ENCODE measurements at places on chromosomes 7 and 10.
A peak's percentile ranks its signal among the peaks of the same experiment; 100 is the strongest.

- no peak for DNase-seq
Observed at GRCh38 chr10:113493195-113493594, 59.7 kb upstream of the HABP2 start.

- no peak for DNase-seq
Observed at GRCh38 chr10:1374511-1375345, 318.5 kb downstream of the WDR37 start.

- no peak for DNase-seq
Observed at GRCh38 chr10:35459449-35459847, 123.1 kb downstream of the CCNY start.

DNA sequence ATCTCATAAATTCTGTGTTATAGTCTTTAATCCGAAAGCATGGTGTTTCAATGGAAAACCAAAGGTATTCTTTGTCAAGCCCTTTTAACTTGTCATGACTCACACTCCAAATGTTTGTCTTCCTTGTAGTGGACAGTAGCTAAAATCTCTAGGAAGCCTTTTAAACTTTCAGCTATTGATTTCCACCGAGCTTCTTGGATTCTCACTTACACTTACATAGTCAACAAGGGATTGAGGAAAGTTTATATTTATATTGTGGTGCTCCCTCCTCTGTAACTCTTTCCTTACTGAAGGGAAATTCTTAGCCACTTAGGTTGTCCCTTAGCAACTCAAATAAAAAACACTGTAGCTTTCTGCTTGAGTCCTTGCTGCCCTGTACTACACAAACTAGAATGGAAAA is 31.2 kb upstream of the GPR37 start:
- no peak for DNase-seq

- no peak for DNase-seq
Observed at GRCh38 chr7:115132096-115132495, 210.2 kb downstream of the MDFIC start.

- DNase-seq, result peak; percentile 54
Observed at GRCh38 chr10:22022257-22023032, 18.9 kb upstream of the DNAJC1 start.

DNA sequence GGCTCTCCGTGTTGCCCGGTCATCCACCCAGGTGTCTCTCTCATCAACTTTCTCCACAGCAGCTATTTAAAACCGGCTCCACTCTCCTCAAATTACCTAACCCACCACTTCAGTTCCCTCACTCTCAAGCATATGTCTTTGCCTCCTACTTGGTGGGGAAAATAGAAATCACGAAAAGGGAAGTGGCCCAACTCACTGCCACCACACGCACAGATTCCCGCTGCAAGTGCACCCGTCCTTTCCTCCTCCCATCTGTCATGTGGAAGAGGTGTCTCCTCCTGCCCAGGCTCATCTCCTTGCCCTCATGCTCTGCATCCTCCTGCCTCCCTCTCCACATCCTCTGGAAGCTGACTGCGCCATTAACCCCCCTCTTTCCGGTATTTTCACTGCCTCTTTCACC is 80.8 kb upstream of the MKX start:
- DNase-seq, result no peak

GRCh38 chr10:63767138-63767801 is 246.1 kb downstream of the REEP3 start:
- DNase-seq, result no peak

- DNase-seq, result no peak
Observed at GRCh38 chr7:73963252-73963822, 64.6 kb upstream of the ELN start.

DNA sequence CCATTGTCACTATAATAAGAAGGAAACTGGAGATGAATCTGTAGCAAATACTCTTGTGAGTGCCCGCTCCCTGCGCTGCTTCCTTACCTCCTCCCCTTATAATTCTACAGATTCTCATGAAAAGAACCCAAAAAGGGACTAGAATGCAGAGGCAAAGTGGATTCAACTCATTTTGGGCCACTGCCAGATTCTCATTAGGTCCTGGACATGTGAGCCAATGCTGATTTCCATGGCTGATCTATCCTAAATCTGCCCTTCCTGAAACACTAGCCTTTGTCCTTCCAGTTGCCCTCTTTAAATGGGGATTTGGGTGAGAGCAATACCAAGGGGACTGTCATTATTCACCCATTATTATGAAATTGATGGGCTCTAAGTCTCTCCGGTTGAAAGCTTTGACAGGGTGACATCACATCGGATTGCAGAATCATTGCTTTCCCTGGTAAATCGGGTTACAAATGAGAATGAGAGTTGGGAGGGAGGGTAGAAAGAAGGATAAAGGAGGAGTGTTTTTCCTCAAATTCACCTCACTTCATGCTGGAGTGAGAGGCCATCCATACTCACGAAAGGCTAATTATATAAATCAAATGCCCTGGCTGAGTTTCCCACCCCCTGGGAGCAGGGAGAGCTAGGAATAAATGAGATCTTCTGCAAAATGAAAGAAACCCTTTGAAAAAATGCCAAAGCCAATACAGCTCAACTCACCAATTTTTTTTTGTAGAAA is 37.5 kb downstream of the PTN start:
- DNase-seq, result no peak

GRCh38 chr7:69434398-69434815 is 163.9 kb upstream of the AUTS2 start:
- no peak for DNase-seq

GRCh38 chr10:107984149-107984548 is 819.6 kb upstream of the SORCS1 start:
- DNase-seq, result no peak

DNA sequence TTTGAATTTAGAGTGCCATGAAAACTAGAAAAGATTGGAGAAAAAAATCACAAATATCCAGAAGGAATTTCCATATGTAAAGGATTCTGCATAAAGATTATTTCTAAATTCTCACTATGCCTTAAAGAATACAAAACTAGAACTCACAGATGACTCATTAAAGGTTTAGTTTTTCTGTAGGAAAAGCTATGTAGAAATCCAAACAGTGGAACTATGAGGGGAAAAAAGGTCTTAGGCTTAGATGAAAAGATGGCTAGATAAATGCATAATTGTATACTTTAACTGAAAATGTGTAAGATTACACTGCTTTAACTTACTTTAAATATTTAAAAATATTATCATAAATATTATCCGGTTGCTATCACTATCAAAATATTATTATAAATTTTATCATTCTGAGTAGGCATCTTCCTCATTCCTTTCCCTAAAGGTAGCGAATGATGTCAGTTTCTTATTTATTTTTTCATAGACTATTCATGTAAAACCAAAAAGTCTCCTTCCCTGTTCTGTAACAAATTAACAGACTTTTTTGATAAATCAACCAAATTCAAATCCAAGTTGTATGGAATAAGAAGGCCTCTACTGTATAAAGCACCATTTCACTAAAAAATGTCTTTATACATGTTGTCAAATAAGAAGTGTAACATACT is 69.1 kb upstream of the COMTD1 start:
- DNase-seq, result no peak

- DNase-seq, result no peak
Observed at GRCh38 chr10:91012502-91012901, 91.6 kb upstream of the ANKRD1 start.

- DNase-seq, result no peak
Observed at GRCh38 chr7:76424413-76425111, at the start of gene ZP3. Gene ZP3 (plus strand): TSS chr7:76424950. CDS start chr7:76424965, 15 bp downstream.

DNA sequence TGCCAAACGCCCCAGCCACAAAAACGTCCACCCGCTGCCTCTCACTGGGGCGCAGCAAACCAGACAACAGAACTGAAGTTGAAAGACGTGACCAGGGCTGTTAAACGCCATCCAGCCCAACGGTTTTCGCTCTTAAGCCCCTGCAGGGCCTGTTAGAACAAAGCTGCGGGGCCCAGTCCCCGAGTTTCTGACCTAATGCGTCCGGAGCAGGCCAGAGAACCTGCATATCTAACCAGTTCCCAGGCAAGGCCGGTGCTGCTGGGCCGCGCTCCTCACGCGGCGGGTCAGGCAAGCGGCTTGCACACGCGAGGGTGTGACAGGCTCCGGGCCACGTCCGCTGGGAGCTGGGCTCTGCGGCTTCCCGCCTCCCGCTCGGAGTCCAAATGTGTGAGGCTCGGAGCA is 87.0 kb downstream of the PTPRN2 start:
- no peak for DNase-seq

DNA sequence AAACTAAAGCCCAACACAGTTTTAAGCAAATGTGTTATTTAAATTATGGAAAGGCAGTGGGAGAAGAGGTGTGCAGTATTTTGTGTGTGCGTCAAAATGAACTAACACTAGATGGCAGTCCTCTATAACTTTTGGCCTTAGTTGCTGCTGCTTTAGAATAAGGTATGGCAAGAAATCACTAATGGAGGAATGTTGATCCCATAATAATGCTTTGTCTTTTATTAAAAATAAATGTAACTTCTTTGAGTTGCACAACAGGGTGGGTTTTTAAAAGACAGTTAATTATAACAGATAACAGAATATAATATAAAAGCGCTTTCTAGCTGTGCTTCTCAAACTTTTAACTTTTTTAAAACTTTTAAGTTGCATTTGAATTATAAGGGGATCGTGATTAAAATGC is 56.4 kb downstream of the BBS9 start:
- DNase-seq, result no peak

DNA sequence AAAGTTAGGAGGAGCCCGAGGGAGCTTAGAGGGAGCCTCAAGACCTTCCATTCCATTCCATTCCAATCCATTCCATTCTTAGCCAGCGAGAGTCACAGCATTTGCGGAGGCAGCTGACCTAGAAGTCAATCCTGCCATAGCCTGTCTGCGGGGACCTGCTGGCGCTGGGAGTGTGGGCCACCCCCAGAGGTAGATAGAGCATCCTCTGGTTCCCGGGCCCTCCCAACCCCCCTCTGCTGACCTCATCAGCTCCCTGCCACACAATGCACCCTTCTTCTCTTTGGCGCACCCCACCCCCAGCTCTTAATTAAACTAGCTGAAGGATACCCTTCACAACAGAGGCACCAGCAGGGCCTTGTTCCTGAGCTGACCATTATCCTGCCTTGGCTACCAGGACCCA is 152.5 kb upstream of the ZMIZ1 start:
- no peak for DNase-seq

GRCh38 chr7:125605241-125605640 is 675.6 kb upstream of the POT1 start:
- DNase-seq, result no peak

- DNase-seq, result no peak
Observed at GRCh38 chr7:123435080-123435700, 99.2 kb downstream of the IQUB start.

- DNase-seq, result no peak
Observed at GRCh38 chr7:2635810-2636701, 4.3 kb downstream of the TTYH3 start.

- DNase-seq, result no peak
Observed at GRCh38 chr10:5830629-5831445, 17.6 kb upstream of the GDI2 start.

GRCh38 chr10:6269953-6270867 is 67.5 kb downstream of the PFKFB3 start:
- peak; percentile 78 for DNase-seq

GRCh38 chr7:2080477-2080876 is 152.3 kb downstream of the MAD1L1 start:
- no peak for DNase-seq

GRCh38 chr10:120688928-120689327 is 162.2 kb upstream of the WDR11 start:
- no peak for DNase-seq

GRCh38 chr10:113713640-113713982 is 33.9 kb downstream of the CASP7 start:
- DNase-seq, result no peak

- no peak for DNase-seq
Observed at GRCh38 chr7:78267141-78267540, 468.6 kb downstream of the PHTF2 start.

GRCh38 chr7:137454246-137454724 is 110.8 kb upstream of the PTN start:
- DNase-seq, result no peak

GRCh38 chr10:132996603-132997343 is 54.4 kb upstream of the CFAP46 start:
- no peak for DNase-seq

DNA sequence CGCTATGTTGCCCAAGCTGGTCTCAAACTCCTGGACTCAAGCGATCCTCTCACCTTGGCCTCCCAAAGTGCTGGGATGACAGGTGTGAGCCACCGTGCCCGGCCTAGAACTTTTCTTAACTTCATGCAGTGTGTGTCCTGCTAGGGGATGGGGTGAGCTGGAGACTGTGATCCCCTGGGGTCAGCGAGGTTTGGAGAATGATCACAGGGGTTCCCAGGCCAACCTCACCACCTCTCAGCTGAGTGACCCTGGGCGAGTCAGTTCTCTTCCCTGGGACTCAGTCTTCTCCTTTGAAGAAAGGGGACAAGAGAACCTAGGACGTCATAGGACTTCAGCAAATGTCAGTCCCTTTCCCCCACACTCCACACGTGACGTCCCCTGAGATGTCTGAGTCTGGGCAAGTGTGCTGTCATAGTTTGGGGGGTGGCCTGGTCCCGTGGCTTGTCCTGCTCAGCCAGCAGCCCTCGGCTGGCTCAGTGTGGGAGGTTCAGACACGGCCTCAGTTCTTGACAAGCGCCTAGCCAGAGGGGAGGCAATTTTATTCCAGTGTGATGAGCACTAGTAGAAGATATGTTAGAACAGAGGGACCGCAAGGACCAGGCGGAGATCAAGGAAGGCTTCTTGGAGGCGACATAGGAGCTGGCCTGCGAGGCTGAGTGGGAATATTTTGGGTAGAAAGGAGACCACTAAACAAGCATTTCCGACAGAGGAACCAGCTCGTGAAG is 43.3 kb upstream of the ELN start:
- no peak for DNase-seq

- peak; percentile 83 for DNase-seq
Observed at GRCh38 chr7:44257618-44258422, 57.0 kb downstream of the YKT6 start.

- no peak for DNase-seq
Observed at GRCh38 chr10:118812393-118812740, 57.6 kb upstream of the CACUL1 start.

GRCh38 chr10:110524859-110525232 is 27.1 kb downstream of the DUSP5 start:
- no peak for DNase-seq

DNA sequence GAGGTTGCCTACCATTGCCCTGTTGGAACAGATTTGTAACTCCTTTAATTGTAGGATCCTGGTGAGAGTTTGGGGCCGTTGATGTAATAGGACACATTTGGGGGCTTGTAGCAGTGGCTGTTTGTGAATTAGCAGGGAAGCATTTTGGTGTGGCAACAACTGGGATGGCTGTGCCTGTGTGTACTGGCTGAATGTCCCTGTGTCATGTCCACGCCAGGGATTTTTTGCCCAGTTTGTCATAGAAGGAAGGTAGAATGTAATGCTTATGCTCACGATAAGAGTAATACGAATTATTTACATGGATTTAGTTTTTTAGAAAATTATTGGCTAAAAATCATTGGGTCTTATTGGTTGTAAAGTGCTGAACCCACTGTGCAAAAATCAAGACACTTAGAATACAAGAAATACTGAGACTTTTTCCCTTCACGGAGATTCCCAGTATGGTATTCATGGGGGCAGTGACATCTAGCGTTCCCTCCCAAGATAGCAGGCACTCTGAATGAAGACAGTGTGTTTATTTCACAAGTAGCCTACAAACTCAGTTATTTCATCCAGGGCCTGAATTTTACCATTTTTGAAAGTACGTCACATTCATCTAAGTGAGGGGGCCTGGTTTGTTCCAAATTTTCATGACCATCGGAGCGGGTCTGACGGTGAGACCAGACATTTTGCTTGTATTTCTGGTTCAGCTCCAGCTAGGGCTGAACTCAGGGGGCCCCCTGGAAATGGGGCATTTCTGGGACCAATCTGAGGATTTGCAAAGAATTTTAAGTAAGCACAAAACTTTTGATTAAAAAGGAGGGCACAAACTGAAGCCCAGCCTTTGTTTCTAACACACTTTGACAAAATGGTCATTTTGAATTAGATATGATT is 74.7 kb downstream of the CACNB2 start:
- DNase-seq, result no peak

- peak; percentile 78 for DNase-seq
Observed at GRCh38 chr10:91006001-91006751, 85.3 kb upstream of the ANKRD1 start.
